ENCODE measurements at places on chromosomes 3 and 15.

- no peak for DNase-seq
Measured at GRCh38 chr3:116240261-116240660, 205.0 kb downstream of the LSAMP start.

- DNase-seq = no peak
Measured at GRCh38 chr3:29826712-29827111, 545.8 kb downstream of the RBMS3 start.

DNA sequence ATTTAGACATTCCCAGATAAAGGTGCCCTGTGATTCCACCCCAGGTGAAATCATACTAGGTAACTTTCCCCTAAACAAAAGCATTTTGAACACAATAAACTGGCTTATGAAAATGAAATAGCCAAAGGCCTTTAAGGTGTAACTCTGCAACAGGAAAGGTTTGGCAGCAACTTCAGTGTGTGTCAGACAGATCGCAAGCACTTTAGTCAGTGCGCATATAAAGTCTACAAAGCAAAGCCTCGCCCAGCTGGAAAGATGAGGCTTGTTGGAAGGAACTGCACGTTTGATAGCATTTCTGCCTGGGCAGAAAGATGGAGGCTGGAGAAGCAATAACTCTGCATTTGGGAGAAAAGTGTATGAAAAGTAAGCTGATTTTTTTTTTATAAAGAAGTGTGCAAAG, 57.9 kb downstream of the PRICKLE2 start:
- DNase-seq = no peak

DNA sequence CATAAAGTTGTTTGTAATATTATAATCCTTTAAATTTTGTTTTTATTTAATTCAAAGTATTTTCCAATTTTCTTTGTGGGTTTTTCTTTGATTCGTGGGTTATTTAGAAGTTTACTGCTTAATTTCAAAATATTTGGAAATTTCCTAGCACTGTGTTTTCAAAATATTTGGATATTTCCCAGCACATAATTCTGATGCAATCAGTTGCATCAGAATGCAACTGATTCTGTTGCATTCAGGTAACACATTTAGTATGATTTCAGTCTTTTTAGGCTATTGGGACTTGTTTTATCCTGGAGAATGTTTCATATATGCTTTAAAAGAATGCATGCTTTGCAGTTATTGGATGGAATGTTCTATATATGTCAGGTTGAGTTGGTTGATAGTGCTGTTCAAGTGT, 18.2 kb upstream of the PRR23C start:
- DNase-seq = no peak

- no peak for DNase-seq
Measured at GRCh38 chr3:87949189-87949878, 109.5 kb downstream of the CGGBP1 start.

DNA sequence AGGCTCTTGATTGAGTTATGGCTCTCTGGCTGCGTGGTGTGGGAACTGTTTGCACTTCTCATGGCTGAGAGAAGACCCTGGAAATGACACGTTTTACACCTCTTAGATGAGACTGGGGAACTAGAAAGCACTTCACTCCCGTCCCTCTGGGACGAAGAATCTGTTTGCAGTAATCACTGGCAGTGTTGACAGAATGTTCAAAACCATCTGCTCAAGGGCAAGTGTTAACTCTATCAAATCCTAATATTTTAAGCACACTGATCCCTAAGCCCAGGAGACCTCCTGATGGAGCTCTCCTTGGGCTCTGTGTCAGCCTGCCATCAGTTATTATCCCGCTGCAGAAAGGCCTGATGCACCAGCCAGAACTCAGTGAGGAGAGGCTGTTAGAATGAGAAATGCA, 323.8 kb upstream of the DNAJC19 start:
- DNase-seq = no peak

DNA sequence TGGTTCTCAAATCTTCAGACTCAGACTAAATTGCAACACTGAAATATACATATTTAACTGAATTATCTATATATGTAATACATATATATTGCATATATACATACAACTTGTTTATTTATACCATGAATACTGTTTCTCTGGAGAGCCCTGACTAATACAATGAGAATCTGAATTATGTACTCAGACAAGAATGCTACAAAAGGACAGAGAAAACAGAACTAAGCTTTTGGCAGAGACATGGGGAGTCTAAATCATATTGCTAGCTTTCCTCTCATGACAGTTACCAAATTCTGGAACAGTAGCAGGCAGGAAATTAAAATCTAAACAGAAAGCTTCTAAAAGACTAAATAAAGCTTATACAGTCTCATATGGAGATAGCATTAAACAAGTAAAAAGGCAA, 142.4 kb upstream of the KCNMB2 start:
- DNase-seq = no peak

DNA sequence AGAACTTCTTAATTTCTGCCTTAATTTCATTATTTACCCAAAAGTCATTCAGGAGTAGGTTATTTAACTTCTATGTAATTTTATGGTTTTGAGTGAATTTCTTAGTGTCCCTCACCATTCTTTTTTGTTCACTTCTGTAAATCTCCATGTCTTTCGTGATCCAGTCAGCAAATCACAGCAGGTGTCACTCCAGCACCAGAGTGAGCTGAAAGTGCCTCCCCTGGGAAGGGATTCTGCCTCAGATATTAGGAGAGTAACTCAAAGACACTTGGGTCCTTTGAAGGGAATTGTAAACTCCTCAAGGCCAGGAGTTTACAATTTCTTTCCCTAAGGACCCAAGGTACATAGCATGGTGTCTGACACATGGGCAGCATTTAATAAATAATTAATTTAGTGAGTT, 207.6 kb upstream of the AZI2 start:
- DNase-seq = no peak

- no peak for DNase-seq
Measured at GRCh38 chr3:186788482-186789370, 5.3 kb downstream of the EIF4A2 start.

GRCh38 chr15:58355382-58355971, 76.3 kb upstream of the LIPC start:
- no peak for DNase-seq

GRCh38 chr15:50071551-50072258, 47.3 kb downstream of the ATP8B4 start:
- DNase-seq = no peak

DNA sequence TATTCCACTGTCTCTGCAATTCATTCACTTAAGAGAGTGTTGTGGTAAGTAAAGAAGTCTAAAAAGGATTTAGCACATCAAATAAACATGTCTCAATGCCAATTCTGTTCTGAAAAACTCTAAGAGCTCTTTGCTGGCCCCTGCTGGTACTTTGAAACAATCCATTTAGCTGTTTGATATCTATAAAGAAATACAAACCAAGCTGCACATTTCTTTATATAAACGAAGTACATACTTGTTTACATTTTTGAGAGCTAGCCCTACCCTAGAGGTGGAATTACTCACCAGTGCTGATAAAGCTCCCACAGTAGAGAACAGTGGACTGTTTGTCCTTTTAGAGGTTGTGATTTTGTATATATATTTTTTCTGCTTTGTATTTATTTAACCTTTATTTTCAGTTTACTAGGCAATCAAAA, 75.5 kb downstream of the NEDD4 start:
- DNase-seq = no peak

GRCh38 chr3:111229301-111229700, 157.7 kb downstream of the NECTIN3 start:
- DNase-seq = no peak

DNA sequence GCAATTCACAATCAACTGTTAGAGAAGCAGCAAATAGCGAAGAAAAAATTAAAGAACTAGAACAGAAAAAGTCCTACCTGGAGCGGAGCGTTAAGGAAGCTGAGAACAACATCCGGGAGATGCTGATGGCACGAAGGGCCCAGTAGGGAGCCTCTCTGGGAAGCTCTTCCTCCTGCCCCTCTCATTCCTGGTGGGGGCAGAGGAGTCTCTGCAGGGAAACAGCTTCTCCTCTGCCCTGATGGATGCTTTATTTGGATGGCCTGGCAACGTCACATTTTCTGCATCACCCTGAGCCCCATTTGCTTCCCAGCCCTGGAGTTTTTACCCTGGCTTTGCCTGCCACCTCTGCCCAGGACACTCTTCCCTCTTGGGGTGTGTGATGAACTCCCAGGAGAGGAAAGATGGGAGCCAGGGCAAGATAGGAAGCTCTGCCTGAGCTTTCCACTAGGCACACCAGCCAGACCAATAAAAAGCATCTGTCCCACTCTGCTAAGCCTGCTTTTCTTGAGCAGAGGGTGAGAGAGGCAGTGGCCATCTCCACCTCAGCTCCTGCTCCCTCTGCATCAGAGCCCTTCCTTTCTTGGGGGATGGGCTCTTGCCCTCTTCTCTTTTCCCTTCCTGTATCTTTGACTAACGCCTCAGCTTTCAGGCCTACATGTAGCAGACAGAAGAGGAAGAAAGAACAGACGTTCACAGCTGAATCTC, 39.4 kb downstream of the PPARG start:
- no peak for DNase-seq

DNA sequence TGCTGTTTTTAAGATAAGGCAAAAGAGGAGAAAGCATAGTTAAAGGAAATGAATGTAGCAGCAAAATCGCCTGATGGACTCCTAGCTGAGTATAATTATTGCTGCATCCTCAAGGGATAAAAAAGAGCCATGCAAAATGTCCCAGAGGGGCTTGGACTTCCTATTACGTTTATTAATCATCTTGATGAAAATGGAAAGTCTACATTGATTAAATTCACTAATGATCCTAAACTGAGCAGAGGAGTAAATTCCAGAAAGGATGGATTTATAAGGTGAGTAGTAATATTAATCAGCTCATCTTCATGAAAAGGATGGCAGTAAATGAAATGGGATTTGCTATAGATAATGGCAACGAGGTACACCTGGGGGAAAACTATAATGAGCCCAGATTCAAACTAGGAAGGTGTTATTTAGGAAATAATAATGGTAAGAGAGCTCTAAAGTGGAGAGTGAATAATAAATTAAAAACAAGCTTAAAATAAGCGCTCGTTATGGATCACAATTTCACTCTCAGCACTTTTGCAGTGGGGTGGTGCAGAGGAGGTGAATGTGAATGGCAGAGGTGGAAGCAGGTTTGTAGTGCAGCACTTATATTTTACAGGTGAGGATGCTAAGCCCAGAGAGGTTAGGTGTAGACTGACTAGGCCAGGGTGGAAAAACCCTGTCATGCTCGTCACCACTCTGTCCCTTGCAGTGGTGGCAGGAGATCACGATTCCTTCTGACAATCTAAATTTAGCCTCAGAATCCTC, 22.3 kb downstream of the IL5RA start:
- DNase-seq = no peak

GRCh38 chr3:54206874-54207273, 84.5 kb downstream of the CACNA2D3 start:
- no peak for DNase-seq

DNA sequence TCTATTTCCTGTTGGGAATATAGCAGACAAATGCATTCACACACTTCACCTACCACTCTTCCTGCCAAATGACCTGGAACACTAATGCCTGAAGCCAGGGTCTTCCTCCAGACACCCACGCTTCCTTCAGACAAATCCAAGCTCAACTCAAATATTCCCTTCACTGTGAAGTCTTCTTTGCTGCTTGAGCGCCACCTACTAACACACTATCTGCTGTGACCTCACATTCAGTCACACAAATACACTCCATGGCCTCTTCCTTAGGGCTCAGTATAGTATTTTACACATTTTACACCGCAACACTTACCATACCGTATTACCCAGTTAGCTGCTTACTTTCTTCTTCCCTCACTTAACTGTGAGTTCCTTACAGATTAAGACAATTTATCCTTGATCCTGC, 149.4 kb downstream of the SHOX2 start:
- DNase-seq = no peak

- DNase-seq = no peak
Measured at GRCh38 chr3:5071061-5071460, 51.0 kb upstream of the ARL8B start.

DNA sequence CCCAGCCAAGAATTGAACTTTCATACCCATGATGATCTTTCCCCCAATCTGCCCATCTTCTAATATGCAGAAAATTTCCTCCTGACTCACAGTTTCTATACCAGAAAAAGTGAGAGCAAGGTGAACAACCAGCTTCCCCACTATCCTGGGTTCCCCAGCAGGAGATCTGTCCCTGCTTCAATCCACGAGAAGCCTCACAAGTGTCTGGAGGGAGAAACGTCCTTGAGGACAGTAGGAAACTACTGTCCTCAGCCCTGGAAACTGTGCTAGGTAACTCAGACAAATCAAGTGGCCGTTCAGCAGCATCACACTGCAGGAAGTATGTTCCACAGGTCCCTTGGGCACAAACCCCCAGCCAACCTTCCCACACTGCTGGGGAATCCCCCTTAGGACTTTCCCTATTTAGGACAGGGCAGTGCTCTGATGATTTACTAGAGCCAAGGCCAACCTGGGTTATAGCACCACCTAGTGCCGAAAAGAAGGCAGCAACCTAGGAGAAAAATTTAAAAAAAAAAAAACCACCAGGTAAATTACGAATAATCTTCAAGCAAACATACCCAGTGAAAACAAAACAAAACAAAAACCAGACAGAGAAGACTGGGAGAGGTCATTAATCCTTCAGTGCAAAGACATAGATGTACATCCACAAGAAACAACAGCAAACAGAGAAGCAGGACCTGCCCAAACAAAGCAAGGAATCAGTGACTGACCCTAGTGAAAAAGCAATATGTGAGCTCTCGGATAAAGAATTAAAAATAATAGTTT, 36.0 kb downstream of the MORC1 start:
- DNase-seq = peak; percentile 9

Measured in GM12891 (cell line).